ENCODE measurements at places on chromosomes 1 and 21. TPM values are rescaled to one million over a fixed set of nuclear protein-coding genes. Genes with fewer than 3 reads are reported as not detected.

The F13B gene
- not detected for total RNA-seq

DNA sequence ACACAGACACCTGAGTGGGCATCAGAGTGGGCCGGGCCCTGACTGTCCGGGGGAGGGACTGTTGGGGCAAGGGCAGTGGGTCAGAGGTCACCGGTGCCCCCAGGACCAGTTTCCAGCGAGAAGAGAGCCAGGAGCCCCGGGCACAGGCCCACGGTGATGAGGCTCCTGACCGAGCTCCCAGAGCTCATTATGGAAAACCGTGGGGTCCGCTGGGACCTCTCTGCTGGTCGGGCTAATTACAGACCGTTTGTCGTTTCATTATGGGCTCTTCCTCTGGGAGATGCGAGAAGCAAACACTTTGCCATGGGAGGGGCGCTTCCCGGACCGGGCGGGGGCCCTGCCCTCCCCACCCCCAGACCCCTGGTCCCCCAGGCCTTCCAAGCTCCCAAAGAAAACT, 12.0 kb upstream of the TTLL10 start:
- DNase-seq, result no peak

DNA sequence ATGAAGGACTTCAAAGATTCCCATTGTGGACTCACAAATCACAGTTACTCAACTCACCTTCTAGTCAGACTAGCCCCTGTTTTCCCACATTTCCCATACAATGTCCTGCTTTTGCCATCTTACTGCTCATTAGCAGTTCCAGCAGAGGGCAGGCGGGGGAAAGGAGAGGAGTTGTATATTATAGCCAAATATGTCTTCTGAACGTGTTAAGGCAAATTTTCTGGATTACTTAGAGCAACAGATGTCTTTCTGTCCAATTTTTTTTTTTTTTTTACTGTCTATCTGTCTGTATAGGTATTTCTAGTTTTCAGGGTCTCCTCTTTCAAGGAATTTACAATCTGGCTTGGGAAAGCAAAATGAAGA, 29.9 kb upstream of the DDAH1 start:
- DNase-seq, result peak; percentile 25

- DNase-seq, result peak; percentile 8
Measured at GRCh38 chr1:152167835-152168534, 9.0 kb upstream of the RPTN start.

DNA sequence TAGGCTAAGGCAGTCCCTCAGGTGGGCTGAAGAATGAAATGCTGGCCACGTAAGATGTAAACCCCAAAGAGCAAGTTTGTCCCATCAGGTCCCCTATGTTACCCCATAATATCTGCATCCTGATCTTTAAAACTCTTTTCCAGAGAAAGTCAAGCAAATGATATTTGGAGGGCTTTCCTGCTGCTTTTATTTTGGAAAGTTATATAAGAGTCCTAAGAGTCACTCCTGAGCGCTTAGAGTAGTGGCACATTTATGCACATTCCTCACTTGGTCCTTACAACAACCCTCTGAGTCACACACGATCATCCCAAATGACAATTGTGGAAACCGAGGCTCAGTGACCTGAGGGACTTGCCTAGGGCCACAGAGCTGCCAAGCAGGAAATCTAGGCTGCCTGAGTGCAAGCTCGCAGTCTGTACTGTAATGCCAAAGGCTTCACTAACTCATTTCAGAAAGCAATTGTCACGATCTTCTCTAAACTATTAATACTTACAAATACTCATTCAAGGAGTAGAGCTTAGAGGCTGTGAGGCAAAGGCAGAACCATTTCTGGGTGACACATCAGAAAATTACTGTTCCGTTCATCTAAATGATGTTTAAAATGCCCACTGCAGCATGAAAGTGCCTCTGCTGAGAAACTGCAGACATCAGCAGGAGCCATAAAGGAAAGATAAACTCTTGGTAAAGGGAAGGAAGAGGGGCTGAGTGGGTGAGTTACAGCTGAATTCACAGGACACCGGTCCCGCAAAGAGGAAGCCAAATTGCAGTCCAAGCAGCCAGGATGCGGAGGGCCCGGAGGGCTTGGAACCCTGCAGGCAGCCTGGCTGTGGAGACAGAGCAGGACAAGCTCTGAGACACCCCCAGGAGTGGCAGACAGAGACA, 30.8 kb downstream of the CAPZB start:
- no peak for DNase-seq

GRCh38 chr1:27658951-27659496, 13.0 kb downstream of the IFI6 start:
- peak; percentile 55 for DNase-seq

- no peak for DNase-seq
Measured at GRCh38 chr1:81032973-81033425, 767.7 kb upstream of the ADGRL2 start.
